Activated CD4-positive, alpha-beta T cell treated with anti-CD3 and anti-CD28 coated beads, Interleukin-2, Interleukin-6, amounts not matched to agents 100 ng/mL and 50 ng/mL, durations not matched to agents 16 hours and 8 hours (primary cell): ENCODE measurements at places on chromosomes 5 and 9.

- DNase-seq = no peak
Measured at GRCh38 chr5:15106530-15107283, 235.1 kb upstream of the ANKH start.

GRCh38 chr9:135705376-135705775 lies 3.4 kb downstream of the KCNT1 start:
- DNase-seq = no peak

GRCh38 chr9:95215336-95215898 lies 102.1 kb downstream of the FANCC start:
- DNase-seq = no peak

DNA sequence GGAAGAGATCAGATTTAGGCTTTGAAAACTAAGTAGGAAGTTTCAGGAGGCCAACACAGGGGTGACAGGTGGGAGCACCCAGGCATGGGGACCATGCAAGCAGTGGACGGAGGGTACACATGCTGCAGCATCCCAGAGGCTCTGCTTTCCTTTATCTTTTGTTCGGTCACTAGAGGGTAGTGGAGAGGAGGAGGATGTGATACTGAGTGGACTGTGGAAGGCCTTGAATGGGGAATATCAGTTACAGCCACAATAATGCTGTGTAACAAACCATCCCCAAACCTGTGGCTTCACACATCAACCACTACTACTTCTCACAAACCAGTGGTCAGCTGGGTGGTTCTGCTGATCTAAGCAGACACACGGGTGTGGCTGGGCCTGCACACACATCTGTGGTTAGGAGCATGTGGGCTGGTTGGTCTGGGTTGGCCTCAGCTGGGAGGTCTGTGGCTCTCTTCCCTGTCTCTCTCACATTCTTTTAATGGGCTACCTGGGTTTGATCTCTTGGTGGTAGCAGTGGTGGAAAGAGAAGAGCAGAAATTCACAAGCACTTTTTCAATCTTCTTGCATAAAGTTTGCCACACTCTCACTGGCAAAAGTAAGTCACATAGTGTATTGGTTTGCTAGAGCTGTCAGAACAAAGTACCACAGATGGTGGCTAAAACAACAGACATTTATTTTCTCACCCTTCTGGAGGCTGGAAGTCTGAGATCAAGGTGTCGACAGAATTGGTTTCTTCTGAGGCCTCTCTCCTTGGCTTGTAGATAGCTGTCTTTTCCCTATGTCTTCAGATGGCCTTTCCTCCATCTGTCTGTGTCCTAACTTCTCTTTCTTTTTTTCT lies 238.7 kb downstream of the AGTPBP1 start:
- no peak for DNase-seq

DNA sequence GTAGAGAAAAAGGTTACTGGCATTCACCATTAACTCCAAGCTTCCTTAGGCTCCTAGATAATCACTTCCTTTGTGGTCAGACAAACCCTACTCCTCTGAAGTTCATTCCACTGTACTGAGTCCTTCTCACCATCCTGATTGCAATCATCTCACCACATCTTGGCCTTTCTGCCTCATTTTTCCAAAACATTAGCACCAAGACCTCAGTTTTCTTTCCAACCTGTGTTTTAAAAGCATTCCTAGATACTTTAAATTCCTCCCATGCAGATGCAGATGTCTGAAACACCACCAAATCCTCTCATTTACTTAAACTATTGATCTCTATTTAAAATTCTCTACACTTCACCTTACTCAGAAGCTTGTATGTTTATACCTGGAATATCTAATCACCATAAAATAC lies 961.3 kb upstream of the CTNND2 start:
- DNase-seq = no peak

GRCh38 chr9:86102626-86103025 lies 3.3 kb upstream of the GOLM1 start:
- no peak for DNase-seq

GRCh38 chr9:130782886-130783530 lies 52.0 kb upstream of the ABL1 start:
- DNase-seq = no peak

DNA sequence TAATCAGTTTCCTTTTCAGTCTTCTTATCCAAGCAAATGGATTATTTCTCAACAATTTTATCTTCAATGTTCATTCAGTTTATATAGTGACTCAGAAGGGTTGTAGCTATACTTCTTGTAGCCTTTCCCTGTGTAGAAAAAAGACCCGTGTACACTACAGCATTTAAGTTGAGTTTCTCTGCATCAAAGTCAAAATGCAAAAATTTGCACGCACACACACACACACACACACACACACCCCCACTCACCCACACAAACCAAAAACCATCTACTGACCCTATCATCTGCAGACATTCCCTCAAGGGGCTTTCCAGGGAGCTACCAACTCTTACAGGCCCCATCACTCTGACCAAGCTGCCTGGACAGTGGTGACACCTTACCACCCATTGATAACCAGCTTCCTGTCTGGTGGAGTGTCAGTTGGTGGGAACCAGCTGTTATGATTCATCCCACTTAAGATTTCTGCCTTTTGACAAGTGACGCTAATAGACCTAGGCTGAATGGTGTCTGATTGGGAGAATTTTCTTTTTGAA lies 12.2 kb upstream of the ELL2 start:
- peak; percentile 82 for DNase-seq

DNA sequence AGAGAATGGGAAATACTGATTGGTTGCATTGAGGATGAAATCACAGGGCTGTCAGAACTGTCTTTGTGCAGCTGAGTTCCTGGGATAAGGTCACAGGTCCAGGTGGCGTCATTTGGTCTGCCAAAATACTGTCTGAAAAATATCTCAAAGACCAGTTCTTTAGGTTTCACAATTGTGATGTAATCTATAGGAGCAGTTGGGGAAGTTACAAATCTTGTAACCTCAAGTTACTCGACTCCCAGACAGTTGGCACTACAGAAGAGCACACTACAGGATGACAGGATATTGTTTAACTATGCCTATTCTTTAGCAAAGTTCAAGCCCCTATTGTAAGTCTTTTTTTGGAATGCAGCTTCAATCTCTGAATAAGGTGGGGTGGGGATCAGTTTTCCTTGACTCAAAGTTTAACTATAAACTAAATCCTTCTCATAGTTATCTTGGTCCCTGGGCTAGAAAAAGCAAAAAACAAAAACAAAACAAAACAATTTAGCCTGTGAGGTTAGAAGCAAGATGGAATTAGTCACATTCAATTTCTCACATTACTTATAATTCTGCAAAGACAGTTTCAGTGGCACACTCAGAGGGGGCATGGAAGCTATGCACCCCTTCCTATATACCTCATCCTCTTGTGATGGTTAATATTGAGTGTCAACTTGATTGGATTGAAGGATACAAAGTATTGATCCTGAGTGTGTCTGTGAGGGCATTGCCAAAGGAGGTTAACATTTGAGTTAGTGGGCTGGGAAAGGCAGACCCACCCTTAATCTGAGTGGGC lies 276.0 kb downstream of the AUH start:
- peak; percentile 13 for DNase-seq

GRCh38 chr5:129114539-129115193 lies 20.1 kb downstream of the ISOC1 start:
- DNase-seq = no peak

DNA sequence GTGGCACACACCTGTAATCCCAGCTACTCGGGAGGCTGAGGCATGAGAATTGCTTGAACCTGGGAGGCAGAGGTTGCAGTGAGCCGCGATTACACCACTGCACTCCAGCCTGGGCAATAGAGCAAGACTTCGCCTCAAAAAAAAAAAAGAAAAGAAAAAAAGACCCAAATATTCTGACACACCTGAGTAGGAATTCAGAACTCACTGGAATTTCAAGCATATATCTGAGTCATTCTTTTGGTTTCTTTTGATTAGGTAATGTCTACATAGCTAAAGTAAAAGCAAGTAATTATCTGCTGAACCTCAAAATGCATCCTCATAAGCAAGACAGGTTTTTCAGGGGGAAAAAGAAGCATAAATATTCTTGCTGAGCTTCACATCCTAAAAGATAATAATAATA lies 35.9 kb downstream of the ANKRD31 start:
- no peak for DNase-seq

DNA sequence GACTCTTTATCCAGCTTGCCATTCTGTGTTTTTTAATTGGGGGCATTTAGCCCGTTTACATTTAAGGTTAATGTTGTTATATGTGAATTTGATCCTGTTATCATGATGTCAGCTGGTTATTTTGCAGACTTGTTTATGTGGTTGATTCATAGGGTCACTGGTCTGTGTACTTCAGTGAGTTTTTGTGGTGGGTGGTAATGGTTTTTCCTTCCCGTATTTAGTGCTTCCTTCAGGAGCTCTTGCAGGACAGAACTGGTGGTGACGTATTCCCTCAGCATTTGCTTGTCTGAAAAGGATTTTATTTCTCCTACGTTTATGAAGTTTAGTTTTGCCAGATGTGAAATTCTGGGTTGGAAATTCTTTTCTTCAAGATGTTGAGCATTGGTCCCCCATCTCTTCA lies 381.1 kb downstream of the MAN2A1 start:
- DNase-seq = no peak

DNA sequence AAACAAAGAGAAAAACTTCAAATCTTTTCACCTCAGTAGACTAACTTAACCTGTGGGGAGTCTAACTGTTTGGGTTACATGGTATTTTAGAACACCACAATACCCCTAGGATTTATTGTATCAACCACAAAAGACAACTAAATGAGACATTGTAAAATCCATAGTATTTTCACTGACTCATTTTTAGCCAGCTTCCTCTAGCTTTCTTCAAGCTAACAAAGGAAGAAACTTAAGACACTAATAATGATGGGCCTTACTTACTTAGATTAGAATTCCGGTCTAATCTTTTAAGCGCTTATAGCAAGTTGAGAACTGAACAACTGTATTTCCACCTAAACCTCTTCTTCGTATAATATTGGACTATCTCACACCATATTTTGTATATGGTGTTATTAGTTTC lies 529.3 kb downstream of the DMRTA1 start:
- DNase-seq = no peak
